ENCODE measurements at places on chromosomes 1 and 21.
A peak's percentile ranks its signal among the peaks of the same experiment; 100 is the strongest.

DNA sequence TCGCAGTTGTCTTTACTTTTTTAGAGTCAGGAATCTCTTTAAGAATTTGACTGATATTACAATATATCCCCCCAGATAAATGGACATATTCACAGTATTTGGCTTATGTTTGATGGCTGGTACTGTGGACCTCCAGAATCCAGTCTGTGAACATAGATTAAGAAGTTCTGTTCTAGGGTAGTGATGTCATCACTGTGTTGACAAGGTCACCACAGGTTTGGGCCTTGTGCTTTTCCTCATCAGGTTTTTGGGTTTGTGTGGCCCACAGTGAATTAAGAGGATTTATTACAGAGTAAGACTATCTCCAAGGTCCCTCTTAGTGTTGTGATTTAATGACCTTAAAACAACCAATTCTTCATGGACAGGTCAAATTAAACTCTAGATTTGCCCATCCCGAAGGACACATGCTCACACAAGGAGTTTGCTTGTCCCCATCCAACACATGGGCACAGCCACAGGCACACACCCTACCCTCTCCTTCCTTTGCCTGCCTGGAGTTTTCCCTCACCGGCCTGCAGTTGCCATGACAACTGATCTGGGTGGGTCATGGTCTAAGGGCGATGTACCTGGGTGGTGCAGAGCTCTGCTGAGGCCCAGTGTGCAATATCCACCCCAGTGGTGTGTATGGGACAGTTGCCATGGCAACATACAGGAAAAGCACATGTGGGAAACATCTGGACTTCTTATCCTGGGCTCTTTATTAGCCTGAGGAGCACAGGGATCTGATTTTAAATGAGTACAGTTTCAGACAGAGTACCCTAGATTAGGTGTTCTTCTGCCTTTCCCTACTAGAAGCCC is 98.6 kb downstream of the NAV1 start:
- DNase-seq, result no peak

- DNase-seq, result no peak
Observed at GRCh38 chr1:93614986-93615581, 66.6 kb downstream of the BCAR3 start.

DNA sequence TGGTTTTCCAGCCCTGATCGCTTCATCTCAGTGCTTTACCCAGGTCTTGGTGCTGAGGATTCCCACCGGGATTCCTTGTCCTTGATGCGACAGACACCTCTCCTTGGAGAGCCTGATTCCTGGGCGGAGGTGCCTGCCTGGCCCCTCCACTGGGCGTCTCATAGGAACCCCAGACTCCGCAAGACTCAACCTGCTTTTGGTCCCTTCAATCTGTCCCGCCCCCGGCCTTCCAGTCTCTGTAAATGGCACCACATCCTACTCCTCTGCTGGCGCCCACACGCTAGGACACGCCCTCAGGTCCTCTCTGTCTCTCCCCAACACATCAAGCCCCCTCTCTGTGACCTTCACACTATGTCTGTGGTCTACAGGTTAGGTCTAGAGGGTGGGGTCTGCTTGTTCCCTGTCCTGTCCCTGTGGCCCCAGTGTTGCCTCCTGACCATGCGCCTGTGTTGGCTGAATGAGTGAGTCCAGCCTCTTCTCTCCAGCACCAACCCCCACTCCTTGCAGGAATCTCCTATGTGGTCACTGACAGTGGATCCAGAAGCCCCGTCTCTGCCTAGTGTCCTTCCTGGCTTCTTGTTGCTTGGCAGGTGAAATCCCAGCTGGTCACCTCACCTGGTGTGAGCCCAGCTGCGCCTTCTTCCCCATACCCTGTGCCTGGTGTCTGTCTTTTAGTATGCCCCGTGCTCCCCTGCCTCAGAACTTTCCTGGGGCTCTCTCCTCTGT is 119.7 kb upstream of the C1orf174 start:
- no peak for DNase-seq

GRCh38 chr1:234601301-234602017 is 8.5 kb downstream of the IRF2BP2 start:
- DNase-seq, result peak; percentile 85

- no peak for DNase-seq
Observed at GRCh38 chr1:209564849-209565248, 18.7 kb upstream of the CAMK1G start.

DNA sequence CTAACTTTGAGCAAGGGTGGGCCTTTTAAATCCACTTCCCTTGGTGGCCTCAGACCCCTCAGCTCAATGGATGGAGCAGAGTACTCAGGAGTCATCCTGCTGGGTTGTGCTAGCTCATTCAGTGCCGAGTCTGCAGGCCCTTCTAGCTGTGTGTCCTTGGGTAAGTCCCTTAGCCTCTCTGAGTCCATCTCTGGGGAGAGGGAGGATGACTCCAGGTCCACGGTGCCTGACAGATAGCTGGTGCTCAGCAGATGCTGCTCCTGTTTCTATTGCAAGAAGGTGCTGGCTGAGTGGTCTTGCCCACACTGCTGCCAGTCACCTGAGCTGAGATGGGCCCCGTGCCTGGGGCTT is 11.0 kb downstream of the LDLRAP1 start:
- no peak for DNase-seq

DNA sequence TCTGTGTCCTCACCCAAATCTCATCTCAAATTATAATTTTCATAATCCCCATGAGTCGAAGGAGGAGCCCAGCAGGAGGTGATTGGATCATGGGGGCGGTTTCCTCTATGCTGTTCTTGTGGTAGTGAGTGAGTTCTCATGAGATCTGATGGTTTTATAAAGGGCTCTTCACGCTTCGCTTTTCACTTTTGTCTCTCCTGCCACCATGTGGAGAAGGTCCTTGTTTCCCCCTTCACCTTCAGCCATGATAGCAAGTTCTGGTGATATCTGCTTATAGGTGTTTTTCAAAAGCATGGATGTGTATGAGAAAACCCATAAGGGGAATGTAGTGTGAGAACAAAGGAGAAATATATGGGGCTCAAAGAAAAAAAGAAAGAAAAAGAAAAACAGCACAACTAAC is 405.9 kb upstream of the RGS18 start:
- DNase-seq, result no peak

DNA sequence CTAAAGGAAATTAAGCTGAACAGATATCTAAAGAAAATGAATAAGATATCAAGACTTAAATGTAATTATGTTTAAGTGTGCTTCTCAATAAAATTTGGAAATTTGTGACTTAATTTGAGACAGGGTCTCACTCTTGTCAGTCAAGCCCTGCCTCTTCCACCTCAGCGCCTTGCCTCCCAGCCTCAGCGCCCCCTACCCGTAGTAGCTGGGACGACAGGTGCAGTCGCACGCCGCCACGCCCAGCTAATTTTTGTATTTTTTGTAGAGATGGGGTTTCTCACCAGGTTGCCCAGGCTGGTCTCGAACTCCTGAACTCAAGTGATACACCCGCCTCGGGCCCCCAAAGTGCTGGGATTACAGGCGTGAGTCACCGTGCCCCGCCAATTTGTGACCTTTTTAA is 117.0 kb downstream of the CLEC20A start:
- DNase-seq, result peak; percentile 25

- no peak for DNase-seq
Observed at GRCh38 chr1:160578175-160578524, 1.1 kb downstream of the CD84 start.

GRCh38 chr1:166489670-166490436 is 323.1 kb upstream of the FAM78B start:
- DNase-seq, result peak; percentile 82

GRCh38 chr1:66278260-66279021 is 255.5 kb upstream of the SGIP1 start:
- DNase-seq, result no peak

- DNase-seq, result peak; percentile 96
Observed at GRCh38 chr1:151945725-151946722, 36.7 kb upstream of the THEM4 start.

- DNase-seq, result peak; percentile 10
Observed at GRCh38 chr1:102550729-102551384, 554.1 kb upstream of the OLFM3 start.

GRCh38 chr1:217457016-217457415 is 173.9 kb downstream of the GPATCH2 start:
- no peak for DNase-seq

- DNase-seq, result no peak
Observed at GRCh38 chr1:34057347-34058130, 107.5 kb downstream of the CSMD2 start.

DNA sequence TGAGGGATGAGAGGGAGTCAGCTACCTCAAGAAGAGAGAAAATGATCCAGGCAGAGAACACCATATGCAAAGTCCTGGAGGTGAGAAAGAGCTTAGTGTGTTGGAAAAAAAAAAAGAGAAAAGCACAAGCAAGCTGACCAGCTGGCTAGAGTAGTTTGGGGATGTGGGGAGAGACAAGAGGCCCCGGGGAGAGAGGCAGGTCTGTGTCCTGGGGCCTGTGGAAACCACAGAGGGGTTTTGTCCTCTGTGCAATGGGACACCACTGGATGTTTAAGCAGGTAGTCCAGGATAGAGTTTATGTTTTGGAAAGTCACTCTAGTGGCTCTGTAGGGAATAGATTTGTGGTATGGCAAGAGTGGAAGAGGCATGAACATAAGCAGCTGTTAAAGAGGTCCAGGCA is 14.4 kb upstream of the CHI3L1 start:
- no peak for DNase-seq

DNA sequence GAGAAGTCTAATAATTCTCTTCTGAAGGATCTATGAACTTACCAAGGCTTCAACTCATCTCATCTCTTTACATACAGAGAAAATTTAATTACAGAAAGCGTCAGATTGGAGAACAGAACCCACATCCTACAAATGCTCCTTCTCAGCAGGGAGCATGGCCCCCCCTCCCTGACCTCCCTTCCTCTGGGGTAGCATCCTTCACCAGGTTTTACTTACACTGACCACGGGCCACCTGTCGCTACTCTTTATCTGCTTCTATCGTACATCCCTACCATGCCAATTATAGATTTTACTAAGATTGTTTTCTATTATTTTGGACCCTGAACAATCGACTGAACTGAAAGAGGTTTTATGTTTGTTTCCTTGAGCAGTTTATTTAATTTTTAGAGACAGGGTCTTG is 25.8 kb downstream of the RIPPLY3 start:
- DNase-seq, result no peak

- DNase-seq, result no peak
Observed at GRCh38 chr1:47630346-47630745, 192.5 kb downstream of the FOXD2 start.

DNA sequence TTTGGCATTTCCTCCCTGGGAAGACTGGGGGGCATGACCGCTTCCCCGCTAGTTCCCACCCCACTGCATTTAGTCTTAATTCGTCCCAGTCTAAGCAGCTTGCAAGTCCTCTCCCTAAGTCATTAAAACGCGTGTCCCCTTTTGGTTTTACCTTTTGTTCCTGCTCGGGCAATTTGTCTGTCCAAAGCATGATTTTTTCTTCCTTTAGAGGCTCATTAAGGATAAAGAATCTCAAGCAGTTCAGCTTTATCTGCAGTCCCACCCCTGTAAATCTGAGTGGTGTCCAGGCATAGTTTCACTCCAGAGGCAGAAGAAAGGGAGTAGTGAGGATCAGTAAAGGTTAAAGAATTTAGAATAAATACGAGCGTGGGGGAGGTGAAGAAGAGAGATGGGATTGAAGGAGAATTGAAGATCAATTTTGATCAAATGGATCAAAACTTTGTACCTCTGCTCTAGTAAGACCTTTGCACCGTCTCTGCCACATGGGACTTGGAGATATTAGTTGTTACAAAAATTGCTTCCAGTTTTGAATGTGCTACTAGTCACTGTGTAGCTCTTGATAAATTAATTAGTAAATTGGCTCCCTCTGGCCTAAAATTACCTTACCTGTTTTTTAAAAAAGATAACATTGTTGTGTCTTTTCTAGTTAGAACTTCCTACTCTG is 989 bp upstream of the ETV3 start:
- DNase-seq, result no peak

GRCh38 chr1:201888282-201889089 is at the start of gene SHISA4:
Gene SHISA4 (plus strand): TSS chr1:201888898. CDS start chr1:201888995, 97 bp downstream.
- peak; percentile 16 for DNase-seq
